IMR-90 (cell line): ENCODE measurements at places on chromosomes 7 and 10. TPM values are rescaled to one million over a fixed set of nuclear protein-coding genes. Genes with fewer than 3 reads are reported as not detected.
A peak's percentile ranks its signal among the peaks of the same experiment; 100 is the strongest.

The PHKG1 gene
- 0.62 and 0.67 TPM in 2 replicates for polyA plus RNA-seq

The ADAM22 gene
- 0.03 TPM in 2 replicates for polyA plus RNA-seq

The AKR1D1 gene
- not detected in 2 replicates for polyA plus RNA-seq

The LIMK1 gene
- 48.0 and 57.4 TPM in 2 replicates for polyA plus RNA-seq

The FZD1 gene
- 6.5 and 6.8 TPM in 2 replicates for polyA plus RNA-seq

The SYT15 gene
- polyA plus RNA-seq, result 0.42 and 0.68 TPM in 2 replicates

The ZNF33A gene
- 3.9 and 5.6 TPM in 2 replicates for polyA plus RNA-seq

The NRAP gene
- not detected in 2 replicates for polyA plus RNA-seq

- DNase-seq, result no peak
Measured at GRCh38 chr7:119343289-119343688, 929.7 kb upstream of the KCND2 start.

DNA sequence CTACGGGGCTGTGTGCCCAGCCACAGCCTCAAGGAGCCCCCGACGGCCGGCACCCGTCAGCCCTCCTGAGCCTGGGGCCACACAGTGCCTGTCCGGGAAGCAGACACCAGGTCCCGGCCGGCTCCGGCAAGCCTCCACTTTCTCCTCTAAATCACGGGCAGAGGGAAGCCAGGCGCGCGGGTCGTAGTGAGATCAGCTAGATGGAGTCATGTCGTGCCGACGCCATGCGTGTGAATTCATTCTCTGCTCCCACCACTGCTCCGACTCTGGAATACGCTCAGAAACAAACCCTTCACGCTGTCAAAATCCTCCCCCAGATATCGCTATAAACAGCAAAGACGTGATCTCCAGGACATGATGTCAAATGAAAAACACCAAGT lies 93.7 kb upstream of the DNAAF5 start:
- no peak for DNase-seq

DNA sequence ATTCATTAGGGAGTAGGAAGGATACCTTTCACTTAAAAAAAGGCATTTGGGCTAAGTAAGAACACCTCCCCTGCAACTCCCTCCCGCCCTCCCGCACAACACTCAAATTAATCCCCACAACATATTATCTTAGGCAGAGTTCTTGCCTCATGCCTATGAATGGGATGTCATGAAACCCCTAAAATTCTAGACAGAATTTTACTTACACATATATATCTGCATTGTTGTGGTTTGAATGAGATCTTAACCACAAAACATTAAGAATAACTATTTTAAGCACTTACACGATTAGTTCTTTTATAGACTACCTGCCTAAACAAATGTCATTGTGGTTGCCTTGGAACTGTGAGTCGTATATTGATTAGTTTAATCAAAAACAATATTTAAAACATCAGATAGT lies 4.5 kb upstream of the ITGB1 start:
- DNase-seq, result no peak

GRCh38 chr10:127102176-127102575 lies 94.2 kb downstream of the INSYN2A start:
- DNase-seq, result no peak

DNA sequence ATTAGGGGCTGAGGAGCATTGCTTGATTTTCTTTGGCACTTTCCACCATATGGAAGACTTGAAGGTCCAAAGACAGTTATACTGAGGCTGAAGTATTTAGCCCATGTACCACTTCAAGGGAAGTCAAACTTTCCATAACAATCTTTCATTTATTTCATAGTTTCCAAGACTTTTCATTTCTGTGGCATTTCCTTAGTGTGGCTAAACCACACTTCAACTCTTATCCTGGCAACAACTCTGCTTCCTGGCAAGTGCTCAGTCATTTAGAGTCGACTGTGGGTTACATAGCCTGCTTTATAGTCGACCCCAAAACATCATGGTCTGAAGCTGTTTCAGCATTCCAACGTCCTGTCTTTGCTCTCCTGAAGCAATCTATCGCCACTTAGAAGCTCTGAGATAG lies 343.0 kb upstream of the SEMA3D start:
- DNase-seq, result peak; percentile 47

GRCh38 chr10:124722798-124723783 lies 21.1 kb downstream of the FAM53B start:
- DNase-seq, result no peak

GRCh38 chr10:44390585-44391072 lies 5.7 kb upstream of the CXCL12 start:
- no peak for DNase-seq

GRCh38 chr7:96870934-96871333 lies 134.4 kb upstream of the DLX6 start:
- DNase-seq, result no peak

DNA sequence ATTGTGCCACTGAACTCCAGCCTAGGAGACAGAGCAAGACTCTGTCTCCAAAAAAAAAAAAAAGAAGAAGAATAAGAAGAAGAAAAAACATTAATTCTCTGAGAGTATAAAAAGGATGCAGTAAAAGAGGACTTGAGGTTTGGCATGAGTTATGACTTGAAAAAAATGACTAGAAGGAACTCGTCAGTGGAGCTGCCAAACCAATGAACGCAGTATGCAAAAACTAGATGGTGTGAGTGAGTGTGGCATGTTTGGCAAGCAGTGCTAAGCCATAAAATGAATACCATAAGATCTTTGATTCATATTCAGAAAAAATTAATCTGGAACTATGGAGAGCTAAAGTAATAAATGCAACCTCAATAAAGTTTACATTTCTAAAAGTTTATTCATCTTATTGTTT lies 68.6 kb upstream of the MEOX2 start:
- no peak for DNase-seq

- no peak for DNase-seq
Measured at GRCh38 chr7:138477081-138477578, 17.1 kb downstream of the TRIM24 start.

GRCh38 chr7:36735172-36735571 lies 10.9 kb upstream of the AOAH start:
- no peak for DNase-seq

GRCh38 chr10:72948762-72949161 lies 5.8 kb downstream of the PLA2G12B start:
- DNase-seq, result no peak

DNA sequence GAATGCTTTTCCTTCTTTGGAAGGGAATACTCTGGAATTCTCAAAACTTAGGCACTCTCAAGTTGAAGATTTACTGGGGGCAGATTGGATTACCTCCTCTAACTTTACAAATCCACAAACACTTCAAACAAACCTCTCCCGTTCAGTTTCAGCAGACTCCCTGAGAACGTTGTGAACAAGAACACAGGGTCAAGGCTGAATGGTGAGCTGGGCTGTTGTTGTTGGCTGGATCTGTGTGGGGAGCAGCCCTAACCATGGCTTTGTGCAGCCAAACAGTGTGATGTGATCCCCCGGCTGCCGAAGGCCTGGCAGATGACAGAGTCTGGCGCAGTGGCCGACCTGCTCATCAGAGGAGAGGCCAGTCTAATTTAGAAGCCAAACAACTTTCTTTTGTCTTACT lies 93.1 kb downstream of the BMPER start:
- no peak for DNase-seq

DNA sequence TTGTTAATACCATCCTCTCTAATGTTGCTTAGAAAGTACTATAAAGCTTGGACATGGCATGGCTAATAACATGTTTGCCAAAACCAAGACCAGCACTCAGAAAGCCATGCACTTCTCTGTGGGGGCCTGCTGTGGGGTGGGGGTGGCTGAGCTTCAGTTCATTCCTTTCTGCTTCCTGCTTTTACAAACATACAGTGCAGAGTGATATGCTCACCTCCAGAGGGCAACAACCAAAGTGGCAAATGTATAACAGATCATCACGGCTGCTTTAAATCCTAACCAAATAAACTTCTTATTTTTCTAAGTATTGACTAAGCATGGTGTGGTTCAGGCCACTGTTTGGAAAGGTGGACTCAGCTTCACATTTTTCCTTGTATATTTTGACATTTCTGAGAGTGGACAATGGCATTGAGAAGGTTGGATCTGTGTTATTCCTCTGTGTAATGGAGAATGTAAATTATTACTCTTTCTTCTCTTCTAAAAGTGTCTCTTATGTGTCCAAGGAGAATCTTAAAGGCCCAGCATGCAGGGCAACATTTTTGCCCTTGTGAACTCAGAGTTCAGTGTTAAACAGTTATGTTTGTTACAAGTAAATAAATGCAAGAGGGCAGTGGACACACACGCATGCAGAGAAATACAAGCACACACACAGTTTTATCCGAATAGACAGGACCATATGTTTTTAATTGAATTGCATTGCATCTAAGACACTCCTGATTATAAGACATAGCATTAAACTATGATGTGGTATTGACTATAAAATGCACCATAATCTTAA lies 186.1 kb downstream of the HERPUD2 start:
- DNase-seq, result no peak

- DNase-seq, result peak; percentile 58
Measured at GRCh38 chr7:104231054-104232046, 23.5 kb upstream of the ORC5 start.

- no peak for DNase-seq
Measured at GRCh38 chr7:1992554-1992953, 240.2 kb downstream of the MAD1L1 start.

- DNase-seq, result no peak
Measured at GRCh38 chr7:147861945-147862344, 728.6 kb upstream of the C7orf33 start.

DNA sequence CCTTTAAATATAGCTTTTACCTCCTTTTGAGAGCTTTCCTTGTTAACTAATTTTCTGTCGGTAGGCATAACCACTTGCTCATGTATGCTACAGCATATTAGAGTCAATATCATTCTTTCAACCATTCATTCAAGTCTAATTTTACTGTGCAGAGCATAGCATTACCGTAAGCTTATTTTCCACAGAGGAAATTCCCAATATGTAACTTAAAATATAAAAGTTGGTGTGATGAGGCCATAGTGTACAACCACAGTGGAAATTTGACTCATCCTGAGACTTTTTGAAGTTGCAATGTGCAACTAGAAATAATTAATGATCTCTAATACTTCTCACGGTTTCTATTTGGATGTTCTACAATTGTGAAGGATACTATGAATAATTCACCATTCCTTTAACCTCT lies 80.6 kb upstream of the KLF6 start:
- no peak for DNase-seq

DNA sequence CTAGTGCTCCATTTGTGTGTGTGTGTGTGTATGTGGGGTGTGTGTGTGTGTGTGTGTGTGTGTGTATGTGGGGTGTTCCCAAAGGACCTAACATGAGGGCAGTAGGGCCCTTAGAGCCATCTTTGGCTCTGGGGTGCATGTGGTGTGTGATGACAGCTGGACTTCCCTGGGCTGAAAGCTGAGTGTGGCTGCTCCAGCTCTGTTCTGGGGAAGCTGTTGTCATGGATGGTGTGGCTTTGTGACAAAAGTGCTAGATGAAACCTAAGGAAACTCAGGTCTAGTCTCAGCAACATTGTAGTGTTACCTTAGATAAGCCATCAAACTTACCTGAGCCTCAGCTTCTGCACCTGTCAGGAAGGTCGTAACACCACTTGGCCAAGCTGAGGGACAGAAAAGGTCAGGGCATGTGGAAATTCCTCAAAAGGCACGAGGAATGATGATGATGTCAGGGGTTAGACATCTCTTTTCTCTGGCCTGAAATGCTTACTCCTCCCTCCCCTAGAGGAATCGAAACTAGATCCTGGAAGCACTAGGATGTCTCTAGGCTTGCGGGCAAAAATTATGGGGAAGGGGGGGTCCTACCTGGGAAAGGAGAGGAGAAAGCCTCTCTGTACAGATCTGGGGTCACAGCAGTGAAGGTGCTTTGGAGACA lies 115.4 kb downstream of the RPS24 start:
- peak; percentile 41 for DNase-seq

GRCh38 chr7:116426428-116427156 lies 72.9 kb upstream of the CAV2 start:
- peak; percentile 89 for DNase-seq

DNA sequence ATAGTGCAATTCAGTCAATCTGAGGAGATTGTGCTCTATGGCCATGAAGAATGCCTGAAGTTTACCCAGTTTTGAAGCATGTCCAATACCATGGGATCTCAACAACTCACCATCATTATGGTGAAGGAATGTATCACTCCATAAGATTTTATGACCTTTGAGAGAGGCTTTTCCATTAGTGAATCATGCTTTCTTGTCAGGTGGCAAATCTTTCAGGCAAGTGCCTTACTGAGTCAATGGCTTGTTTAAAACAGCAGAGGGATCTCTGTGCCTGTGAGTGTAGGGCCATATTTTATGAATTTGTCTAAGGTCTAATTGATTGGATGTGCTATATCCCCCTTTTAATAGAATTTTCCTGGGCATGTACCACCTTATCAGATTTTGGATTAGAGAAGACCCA lies 131.5 kb downstream of the CCDC7 start:
- peak; percentile 9 for DNase-seq

GRCh38 chr10:120422457-120422856 lies 34.6 kb upstream of the PLPP4 start:
- DNase-seq, result peak; percentile 52

DNA sequence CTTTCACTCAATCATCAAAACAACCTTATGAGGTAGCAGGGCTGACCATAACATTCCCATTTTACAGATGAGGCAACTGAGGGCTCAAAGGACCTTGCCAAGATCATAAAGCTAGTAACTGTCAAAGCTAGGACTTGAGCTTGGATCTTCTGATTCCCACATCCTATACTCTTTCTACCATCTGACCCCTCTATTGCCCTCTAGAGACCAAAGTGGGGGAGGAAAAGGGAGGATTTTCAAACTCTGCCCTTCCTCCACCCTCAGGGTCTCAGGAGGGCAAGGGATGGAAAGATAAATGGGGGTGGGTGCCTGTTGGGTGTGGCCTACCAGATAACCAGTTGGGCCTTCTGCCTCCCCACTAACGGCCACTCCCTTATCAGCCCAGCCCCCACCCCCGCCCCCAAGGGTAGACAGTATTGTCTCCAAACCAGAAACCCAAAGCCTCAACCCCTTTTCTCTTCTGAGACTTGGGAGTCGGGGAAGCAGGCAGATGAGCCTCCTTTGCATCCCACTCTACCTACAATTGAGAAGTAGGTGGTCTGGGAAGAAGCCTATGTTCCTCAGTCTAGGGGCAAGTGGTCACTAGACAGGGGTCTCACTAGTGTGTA lies 7.9 kb downstream of the LDB1 start:
- DNase-seq, result no peak

DNA sequence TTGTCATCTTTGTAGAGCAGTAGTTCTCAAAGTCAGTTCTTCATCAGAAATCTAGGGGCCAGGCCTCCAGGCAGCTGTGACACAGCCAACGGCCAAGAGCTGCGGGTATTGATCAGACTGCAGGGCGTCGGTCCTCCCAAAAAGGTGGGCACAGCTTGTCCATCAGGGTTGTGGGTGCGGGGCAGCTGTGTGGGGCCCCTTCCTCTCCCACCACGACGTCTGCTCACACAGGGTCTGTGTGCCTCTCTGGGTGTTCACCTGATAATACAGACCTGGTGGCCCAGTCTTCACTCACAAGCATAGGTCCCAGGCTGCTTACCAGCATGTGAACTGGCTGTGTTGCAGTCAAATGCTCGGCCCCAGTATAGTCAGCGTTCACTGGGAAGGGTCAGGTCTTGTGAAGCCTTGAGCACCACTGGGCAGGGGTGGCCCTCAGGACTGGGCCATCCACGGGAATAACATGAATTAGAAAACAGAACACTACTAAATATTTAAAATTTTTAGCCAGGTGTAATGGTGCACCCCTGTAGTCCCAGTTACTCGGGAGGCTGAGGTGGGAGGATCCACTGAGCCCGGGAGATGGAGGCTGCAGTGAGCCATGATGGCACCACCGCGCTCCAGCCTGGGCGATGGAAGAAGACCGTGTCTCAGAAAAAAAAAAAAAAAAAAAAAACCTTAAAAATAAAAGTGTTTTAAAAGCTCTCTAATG lies 102.8 kb upstream of the DIP2C start:
- no peak for DNase-seq
